ENCODE measurements at places on chromosomes 12 and 14.

DNA sequence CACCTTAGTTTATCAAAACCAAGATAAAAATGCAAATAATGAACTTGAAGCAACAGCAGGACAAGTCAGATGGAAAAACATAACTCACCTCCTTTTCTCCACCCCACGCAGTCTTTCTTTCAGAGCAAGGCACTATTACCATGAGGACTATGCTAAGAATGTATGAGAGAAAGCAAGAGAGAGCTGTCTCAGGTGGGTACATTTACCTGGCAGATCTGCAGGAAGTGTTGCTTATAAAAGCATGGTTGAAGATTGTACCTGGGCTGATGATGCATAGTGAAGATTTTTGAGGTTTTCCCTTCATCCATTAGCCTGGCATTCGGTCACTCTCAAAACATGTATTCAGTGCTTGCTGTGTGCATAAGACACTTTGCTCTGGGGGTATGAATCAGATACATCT is 68.8 kb upstream of the IFNG-AS1 start:
- DNase-seq, result no peak

GRCh38 chr12:1355396-1355795 is 239.0 kb downstream of the FBXL14 start:
- no peak for DNase-seq

DNA sequence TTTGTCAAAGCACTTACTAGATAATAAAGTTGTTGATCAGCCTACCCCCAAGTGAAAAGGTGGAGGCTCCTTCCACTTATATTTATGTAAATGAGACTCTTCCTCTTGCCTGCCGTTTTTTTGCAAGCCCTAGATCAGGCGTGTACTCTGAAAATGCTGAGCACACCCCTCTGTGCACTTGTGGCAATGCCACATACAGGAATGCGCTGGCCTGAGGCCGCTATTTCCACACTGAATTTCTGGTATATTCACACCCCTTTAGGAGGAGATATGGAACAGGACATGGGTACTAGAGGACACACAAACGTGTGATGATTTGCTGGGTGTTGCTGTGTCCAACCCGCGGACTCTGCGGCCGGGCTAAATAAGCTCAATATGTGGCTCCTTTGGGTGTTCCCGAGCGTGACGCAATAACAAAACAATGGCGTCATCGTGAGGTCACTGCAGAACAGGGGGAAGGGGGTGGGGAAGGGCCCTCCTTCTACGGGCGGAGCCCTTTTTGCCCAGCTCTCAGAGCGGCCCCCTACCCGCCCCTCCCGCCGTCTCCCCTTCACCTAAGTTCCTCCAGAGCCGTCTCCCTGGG is 554 bp upstream of the TSPAN31 start:
- DNase-seq, result peak; percentile 16

- peak; percentile 37 for DNase-seq
These were observed 80.5 kb downstream of the TMEM260 start for GRCh38 chr14:56659964-56660551.

GRCh38 chr12:120067901-120068300 is 48.7 kb downstream of the RAB35 start:
- no peak for DNase-seq

DNA sequence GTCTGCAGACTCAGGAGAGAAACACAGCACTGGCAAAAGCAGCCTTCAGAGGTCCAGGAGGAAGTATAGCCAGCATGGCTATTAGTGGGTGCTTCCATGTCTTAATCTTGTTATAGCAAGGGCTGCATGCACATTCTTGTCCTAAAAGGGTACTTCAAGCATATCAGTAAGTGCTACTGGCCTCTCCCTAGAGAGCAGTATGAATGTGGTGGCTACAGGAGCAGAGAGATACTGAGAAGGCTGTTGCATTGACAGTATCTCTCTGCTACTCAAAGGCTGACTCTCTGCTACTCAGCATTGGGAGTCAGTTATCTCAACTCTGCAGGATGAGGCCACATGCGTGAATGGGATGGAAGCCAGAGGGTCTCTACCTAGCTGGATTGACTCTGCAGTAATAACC is 2.0 kb downstream of the GARIN6 start:
- no peak for DNase-seq

DNA sequence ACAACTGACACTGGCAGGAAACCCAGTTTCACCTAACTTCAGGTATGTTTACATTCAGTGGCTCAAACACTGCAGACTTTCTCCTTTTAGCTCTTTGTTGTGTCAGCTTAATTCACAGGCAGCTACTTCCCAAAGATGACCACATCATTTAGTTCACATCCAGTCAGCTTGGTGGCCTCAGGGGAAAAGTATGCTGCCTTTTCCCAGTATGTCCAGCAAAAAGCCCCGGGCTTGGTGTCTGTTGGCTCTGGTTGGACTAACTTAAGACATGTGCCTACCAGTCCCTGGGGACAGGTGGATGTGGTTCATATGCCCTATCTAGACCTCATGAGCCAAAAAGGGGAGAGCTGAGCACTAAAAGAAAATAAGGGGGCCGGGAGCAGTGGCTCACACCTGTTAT is 56.4 kb downstream of the GOLGA5 start:
- DNase-seq, result no peak

DNA sequence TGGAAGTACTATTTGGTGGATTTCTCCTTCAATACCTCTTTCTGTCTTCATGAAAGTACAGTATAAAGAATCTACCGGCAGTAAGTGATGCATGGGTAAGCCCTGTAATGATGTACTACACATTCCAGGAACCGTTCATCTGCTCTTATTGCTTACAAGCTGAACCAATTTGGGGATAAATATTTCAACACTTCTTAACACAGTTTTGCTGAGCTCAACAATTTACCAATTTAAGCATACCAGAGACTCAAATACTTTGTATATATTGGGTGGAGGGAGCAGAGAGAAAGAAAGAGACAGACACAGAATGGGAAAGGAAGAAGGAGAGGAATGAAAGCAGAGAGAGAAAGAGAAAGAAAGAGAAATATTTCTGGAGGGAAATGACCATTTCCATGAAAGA is 821.1 kb upstream of the FLRT2 start:
- no peak for DNase-seq

DNA sequence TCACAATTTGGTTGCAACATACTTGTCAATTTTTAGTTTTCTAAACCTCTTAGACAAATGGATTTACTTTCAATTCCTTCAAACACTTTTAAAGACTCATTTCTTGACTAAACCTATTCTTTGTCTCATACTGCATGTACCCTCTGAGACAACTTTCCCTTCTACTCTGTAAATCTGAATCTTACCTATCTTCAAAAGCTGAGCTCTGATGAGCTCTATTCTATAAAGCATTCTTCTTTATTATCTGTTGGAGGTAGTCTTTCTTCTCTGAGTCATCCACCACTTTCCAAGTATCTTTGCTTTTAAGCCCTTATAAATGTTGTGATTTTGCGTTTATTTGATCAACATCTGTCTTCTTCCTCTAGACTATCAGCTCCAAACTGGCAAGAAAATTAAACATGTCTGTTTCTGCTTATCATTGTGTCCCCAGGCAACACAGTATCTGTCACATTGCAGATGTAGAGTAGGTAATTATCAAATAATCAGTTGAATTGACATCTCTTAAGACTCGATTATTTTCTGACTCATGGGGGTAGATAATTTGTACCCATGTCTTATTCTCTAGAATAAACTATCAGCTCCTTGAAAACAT is 265.6 kb upstream of the FAR2 start:
- no peak for DNase-seq

- DNase-seq, result no peak
These were observed 21.9 kb upstream of the HIP1R start for GRCh38 chr12:122813310-122813713.

DNA sequence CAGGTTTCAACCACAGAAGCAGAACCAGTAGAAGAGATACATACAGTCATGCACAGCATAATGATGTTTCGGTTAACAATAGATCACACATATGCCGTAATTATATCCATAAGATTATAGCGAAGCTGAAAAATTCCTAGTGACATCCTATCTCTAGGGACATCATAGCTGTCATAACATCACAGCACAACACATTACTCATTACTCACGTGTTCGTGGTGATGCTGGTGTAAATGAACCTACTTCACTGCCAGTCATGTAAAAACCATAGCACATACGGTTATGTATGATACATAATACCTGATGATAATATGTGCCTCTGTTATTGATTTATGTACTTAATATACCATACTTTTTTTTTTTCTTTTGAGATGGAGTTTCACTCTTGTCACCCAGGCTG is 44.7 kb downstream of the KLRG1 start:
- no peak for DNase-seq
